Left renal cortex interstitium (tissue), 4 donors: ENCODE measurements at places on chromosomes 13 and 19.

DNA sequence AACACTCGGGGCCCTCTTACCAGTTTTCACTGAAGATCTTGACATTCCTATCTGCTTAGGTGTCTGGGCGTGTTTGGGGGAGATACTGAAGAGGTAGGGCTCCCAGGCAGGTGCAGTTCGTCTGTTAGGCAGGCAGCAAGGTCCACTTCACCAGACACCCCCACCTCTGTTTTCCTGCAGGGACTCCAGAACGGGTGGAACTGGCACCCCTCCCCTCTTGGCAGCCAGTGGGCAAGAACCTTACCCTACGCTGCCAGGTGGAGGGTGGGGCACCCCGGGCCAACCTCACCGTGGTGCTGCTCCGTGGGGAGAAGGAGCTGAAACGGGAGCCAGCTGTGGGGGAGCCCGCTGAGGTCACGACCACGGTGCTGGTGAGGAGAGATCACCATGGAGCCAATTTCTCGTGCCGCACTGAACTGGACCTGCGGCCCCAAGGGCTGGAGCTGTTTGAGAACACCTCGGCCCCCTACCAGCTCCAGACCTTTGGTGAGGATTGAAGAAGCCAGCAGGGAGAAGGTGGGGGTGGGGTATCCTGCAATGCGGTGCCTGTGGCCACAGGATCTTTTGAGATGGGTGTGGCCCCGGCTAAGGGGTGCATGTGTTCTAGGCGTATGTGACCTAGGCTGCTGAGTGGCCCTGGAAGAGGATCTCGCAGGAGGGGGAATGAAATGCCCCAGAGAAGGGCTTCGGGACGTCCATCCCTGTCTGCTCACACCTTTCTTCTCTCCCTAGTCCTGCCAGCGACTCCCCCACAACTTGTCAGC, 3.3 kb upstream of the ICAM4 start:
- no peak for DNase-seq

GRCh38 chr13:98681049-98681448, 71.4 kb downstream of the SLC15A1 start:
- DNase-seq = no peak

- DNase-seq = no peak
Observed at GRCh38 chr19:43634506-43634871, 5.2 kb downstream of the CADM4 start.

DNA sequence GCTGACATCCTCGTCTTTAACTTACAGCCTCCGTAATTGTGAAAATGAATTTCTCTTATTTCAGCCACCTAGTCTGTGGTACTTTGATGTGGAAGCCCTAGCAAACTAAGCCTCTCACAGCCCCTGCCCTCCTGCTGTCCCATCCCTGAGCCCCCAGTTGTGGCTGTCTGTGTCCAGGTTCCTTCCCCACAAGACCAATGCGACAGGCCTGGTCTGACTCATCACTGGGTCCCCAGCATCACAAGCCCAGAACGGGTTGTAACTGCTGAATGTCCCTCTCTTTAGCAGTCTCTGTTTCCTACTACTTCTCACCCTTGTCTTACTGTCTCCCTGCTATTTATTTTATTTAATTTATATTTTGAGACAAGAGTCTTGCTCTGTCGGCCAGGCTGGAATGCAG, 5.7 kb downstream of the POU2F2 start:
- no peak for DNase-seq

- DNase-seq = no peak
Observed at GRCh38 chr19:38469151-38469550, 35.7 kb downstream of the RYR1 start.

- no peak for DNase-seq
Observed at GRCh38 chr13:71274923-71275608, 591.9 kb downstream of the DACH1 start.

DNA sequence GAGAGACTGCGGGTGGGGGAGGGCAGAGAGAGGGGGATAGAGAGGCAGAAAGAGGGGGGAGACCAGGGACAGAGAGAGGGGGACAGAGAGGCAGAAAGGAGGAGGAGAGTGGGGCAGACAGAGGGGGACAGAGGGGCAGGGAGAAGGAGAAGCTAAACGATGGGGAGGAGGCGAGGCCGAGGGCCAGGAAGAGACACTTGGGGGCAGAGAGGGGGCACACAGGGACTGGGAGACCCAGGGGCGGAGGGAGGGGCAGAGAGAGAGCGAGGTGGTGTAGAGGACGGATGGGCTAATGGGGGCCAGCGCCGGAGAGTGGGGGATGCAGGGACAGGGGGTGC, 666 bp downstream of the MEIS3 start:
- no peak for DNase-seq

DNA sequence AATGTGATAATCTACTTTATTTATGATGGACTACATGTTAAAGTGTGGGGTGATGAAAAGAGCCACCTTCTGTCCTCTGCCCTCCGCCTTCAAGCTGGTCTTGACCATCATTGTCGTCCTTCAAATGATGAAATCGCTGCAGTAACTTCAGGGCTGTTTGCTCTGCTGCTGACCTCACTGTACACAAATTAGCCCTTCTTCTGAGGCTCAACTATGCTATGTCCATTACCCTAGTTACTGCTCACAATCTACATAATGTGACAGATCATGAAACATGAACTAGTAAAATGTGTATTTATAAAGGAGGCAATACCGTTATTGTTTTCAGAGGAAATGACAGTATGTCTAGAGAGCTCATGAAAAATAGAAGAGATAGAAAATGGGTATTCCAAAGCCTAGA, 145.9 kb downstream of the RFC3 start:
- DNase-seq = no peak

GRCh38 chr13:93233997-93234416, 7.4 kb downstream of the GPC6 start:
- no peak for DNase-seq

DNA sequence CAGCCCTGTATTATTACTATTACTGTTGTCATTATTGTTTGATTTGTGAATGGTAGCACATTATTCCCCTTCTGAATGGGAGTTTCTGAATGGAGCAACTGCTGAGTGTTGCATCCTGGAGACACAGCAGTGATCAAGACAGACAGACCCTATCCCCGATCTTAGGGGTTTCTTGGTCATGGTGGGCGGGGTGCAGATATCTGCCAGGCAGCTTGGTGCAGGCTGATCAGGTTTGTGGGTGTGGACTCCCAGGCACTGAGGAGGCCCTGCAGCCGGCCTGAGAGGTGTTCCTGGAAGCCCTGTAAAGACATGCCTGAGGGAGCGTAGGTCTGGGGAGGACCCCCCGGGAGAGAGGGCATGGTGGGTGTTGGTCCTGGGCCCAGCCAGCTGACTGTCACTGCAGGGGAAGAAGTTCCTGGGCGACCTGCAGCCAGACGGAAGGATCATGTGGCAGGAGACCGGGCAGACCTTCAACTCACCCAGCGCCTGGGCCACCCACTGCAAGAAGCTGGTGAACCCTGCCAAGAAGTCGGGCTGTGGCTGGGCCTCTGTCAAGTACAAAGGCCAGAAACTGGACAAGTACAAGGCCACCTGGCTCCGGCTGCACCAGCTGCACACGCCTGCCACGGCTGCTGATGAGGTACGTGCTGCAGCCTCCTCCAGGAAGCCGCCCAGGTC, 2.1 kb downstream of the MPND start:
- DNase-seq = no peak

GRCh38 chr19:50175924-50176323, 12.8 kb upstream of the IZUMO2 start:
- no peak for DNase-seq

- no peak for DNase-seq
Observed at GRCh38 chr19:49770529-49770928, 3.7 kb downstream of the AP2A1 start.

DNA sequence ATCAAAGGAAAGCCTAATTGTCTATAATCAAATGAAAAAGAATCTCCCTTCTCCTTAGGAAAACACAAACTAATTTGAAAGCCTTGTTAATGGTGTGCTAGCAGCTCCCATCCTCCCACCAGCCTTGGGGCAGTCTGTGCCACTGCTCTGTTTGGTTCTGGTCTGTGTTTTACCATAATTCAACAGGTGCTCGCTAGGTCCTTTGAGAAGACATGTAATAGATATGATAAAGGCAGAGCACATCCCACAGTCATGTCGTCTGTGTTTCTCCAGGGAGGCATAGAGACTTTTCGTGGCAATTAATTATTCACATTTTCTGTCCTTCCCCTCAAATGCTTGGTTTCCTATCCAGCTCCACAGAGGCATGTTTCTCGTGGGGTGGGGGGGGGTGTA, 23.8 kb downstream of the FAM124A start:
- DNase-seq = no peak

GRCh38 chr19:13118424-13119193, 545 bp downstream of the NACC1 start:
- DNase-seq = no peak

GRCh38 chr19:9847087-9847671, 12.1 kb downstream of the PIN1 start:
- DNase-seq = no peak

- DNase-seq = no peak
Observed at GRCh38 chr13:102960959-102961358, 105.3 kb downstream of the SLC10A2 start.

- DNase-seq = no peak
Observed at GRCh38 chr19:31066385-31066784, 282.9 kb downstream of the TSHZ3 start.

DNA sequence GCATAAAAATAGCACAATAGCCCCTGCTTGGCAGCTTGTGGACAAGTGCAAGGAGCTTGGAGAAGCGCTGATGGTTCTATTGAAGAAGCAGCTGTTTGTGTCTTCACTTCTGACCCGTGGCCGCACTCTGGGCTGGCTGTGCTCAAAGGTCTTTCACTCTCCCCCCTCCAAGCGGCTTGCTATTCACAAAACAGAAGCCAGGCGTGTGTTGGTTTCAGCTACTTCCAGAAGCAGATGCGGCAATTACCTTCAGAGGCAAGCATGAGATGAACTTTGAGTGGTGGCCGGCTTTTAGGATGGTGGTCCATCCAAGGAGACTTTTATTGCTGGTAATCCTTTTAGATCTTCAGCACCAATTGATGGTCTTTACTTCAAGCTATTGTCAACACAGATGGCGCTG, 188.5 kb upstream of the ARGLU1 start:
- no peak for DNase-seq

DNA sequence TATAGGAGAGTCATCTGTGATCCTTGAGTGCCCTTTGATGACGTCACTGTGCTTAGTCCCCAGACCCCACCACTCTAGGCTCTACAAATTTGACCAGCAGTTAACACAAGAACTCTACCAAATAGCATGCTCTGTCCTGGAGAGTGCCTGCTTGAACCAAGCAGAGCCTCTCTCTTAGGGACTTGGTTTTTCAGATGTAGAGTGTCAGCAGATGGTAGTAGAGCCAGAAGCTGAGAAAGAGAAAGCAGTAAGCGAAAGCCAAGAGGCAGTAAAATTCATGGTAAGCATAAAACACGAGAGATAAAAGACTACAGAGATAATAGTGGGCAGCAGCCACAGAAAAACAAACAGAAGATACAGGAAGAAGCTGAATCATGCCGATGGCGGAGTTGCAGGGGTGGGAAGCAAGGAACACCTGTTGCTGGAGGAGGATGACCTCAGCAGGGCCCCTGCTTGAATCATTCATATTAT, 193.3 kb downstream of the SLC7A1 start:
- DNase-seq = no peak

DNA sequence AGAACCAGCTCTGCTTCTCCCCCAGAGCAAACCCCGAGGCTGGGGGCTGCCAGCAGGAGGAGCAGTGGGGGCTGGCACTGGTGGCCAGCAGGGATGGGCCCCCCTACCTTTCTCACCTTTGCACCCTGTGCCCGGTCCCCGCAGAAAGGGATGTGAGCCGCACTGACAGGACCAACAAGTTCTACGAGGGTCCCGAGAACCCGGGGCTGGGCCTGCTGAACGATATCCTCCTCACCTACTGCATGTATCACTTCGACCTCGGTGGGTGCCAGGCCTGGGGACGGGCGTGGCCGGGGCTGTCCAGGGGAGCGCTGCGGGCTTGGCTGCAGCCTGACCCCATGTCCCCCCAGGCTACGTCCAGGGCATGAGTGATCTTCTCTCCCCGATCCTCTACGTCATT, 6.6 kb downstream of the TBC1D17 start:
- no peak for DNase-seq

- DNase-seq = no peak
Observed at GRCh38 chr13:47474326-47474725, 526.7 kb downstream of the SUCLA2 start.

DNA sequence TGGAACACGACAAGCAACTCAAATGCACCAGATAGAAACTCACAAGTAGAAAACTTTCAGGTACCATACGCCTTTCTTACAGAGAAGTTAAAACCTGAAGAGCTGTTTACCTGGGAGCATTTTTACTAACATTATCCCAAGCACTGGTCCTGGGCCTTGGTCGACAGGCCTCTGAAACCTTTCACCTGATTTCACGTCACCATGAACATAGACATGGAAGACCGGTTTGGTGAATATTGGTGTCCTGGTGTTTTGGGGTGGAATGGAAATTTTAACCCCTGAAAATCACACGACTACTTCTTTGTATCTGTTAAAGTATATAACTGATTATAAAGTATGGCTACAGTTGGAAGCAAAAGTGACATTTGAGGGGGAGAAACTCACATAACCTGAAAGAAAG, 176.6 kb upstream of the ARGLU1 start:
- DNase-seq = no peak

- DNase-seq = no peak
Observed at GRCh38 chr13:75458696-75459422, 23.1 kb downstream of the TBC1D4 start.

DNA sequence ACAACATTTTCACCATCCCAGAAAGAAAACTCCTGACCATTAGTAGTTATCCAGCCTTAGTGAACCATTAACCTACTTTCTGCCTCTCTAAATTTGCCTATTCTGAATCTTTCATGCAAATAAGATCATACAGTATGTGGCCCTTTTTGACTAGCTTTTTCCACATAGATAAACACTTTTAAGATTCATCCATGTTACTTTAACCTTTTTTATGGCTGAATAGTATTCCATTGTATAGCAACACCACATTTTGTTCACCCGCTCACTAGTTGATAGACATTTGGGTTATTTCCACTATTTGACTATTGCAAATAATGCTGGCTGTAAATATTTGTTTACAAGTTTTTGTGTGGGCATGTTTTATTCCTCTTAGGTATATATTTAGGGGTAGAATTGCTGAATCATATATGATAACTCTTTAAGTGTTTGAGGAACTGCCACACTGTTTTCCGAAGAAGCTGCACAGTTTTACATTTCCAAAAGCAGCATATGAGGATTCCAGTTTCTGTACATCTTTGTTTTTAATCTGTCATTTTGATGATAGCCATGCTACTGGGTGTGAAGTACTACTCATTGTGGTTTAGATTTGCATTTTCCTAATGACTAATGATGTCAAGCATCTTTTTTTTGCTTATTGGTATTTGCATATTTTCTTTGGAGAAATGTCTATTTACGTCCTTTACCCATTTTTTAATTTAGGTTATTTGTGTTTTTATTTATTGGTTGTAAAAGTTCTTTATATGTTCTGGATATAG, 17.1 kb downstream of the COG6 start:
- no peak for DNase-seq
